ENCODE measurements at places on chromosomes 11 and 22.

- no peak for DNase-seq
Measured at GRCh38 chr11:2390091-2390724, 10.3 kb upstream of the TSSC4 start.

- no peak for DNase-seq
Measured at GRCh38 chr11:2358754-2359442, 18.2 kb upstream of the CD81 start.

- no peak for DNase-seq
Measured at GRCh38 chr22:39364714-39365491, 15.1 kb downstream of the SYNGR1 start.

DNA sequence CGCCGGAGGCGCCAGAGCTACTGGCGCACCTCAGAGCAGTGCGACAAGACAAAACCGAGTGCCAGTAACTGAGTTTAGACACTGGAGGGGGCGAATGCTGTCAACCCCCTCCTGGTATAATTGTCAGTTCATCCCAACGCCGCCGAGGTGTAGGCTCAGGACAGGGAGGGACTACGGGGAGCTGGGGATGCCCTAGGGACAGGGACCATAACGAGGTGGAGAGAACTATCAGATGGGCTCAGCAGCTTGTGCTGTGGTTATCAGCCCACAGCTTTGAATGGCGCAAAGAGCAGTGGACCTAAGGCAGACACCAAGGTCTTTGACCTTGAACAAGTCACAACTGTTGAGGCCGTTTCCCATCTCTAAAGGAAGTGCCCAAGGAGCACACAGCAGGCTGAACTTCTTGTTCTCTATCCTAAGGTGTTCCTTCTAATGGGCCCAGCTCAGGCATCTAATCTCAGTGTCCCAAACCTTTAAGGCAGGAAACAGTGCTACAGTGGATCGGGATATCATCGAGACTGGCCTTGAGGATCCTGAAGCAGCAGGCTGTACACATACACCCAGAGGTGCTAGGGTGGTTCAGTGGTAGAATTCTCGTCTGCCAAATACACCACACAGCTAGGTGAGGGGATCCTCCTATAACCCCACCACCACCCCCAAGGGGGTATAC lies 958 bp upstream of the TUT1 start:
- DNase-seq = no peak

DNA sequence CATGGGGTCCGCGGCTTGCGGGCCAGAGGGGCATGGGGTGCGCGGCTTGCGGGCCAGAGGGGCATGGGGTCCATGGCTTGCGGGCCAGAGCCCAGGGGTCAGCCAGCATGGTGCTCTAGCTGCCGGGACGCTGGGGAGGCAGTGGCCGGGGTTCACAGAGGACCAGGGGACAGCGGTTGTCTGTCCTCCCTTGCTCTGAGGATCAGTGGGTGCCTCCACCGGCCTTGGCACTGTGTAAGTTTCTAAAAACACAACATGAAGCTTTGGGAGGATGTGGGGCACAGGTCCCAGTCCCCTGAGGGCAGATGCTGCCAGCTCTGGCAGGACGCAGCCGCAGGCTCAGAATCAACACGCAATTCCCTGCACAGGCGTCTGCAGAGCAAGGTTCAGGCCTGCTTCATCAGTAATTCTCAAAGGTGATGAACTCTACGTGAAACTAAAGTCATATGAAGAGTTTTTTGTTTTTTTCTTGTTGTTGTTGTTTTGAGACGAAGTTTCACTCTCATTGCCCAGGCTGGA lies 3.0 kb downstream of the MLC1 start:
- DNase-seq = no peak

GRCh38 chr11:57900320-57900719 lies 123.4 kb upstream of the OR9Q1 start:
- DNase-seq = peak; percentile 99
